ENCODE measurements at places on chromosomes 11 and 22.

GRCh38 chr11:128832121-128832497 lies 35.0 kb downstream of the KCNJ1 start:
- no peak for DNase-seq

DNA sequence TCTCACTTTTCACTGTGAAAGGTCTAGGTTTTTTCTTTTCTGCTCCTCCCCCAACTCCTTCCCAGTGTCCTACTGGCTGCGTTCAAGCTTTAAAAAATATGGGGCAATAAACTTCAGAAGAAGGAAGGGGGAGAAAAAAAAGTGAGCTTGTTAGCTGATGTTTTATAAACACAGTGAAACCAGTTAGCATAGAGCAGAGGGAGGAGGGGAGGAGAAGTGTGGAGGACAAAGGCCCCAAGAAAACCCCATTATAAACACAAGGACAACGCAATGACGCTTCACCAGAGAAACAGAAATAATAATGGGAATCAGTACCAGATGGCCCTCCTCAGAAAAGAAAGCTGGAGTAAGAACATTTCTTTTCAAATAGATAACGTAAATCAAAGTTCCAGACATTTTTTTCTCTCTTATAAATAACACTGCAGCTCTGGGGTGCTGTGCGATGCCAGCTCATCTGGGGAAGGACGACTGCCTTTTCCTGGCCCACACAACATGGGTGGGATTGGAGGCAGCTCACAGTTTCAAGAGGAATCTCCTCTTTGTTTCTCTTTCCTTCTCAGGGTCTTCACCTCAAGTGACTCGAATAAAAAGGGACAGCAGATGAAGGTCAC lies 235.4 kb upstream of the NARS2 start:
- no peak for DNase-seq

DNA sequence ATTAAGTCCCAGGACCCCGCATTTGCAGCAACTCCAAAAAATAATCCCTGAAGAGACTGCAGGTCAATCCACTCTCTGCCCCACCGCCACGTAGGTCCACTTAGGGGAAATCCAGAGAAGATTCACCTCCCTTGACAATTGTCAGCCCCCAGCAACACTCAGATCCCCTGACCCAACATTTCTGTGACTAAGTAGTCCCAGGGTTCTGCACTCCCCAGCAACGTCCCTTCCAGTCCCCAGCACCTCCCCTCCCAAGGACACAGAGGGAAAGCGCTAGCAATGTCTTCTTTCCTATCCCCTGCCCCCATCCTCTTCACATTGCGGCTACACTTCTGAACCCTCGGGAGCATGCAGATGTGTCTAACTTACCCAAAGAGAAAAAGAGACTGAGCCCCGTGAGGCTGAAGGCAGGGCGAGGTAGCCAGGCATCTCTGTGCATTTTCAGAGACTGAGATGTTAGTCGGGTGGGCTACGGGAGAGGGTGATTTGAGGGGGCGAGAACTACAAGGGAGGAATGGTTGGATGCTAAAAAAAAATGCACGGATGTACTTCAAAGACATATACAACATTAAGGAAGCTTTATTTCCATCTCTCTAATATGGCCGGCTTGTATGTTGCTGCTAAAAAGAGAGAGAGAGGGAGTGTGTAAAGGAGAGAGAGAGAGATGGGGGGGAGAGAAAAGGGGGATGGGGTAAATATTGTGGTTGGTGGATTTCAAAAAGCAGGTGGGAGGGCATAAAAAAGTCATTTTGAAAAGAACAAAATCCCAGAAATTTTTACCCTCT lies at the start of gene SCN2B:
TSS of gene SCN2B (minus strand) at position 647 of the 785 bp plus-strand sequence. CDS start at position 439, 208 bp downstream.
- no peak for DNase-seq

DNA sequence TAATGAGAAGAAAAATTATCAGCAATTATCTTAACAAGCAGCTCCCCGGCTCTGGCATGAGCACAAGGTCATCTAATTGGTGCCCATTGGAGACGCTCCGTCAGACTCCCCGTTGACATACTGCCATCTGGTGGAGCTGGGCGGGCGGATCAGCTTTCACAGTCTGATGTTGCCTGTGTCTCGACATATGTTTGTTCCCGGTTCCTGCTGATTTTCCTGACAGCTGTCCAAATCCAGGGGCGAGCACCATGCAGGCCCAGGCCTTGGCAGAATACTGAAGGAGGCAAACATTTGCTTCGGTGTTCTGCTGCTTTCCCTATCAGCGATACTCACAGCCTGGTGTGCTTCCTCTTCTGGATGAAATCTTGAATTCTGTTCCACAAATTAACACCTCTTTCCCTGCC lies 43.8 kb upstream of the BARX2 start:
- no peak for DNase-seq

DNA sequence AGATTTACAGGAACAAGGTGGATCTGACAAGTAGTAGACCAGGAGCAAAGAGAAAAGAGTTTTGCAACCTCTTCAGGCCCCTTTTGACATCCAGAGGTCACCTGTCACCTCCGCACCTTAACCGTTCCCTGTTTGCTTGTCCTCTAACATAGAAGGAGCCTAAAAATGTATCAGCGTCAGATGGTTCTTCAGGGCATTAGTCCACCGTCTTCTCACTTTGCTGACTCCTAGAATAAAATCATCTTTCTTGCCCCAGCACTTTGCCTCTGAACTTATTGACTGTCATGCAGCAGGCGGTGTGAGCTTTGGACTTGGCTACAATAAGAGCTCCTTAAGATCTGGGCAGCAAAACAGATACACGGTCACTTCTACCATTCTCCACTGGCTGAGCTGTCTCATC lies 339.7 kb upstream of the B3GAT1 start:
- no peak for DNase-seq

GRCh38 chr11:45024316-45024715 lies 73.6 kb upstream of the TP53I11 start:
- no peak for DNase-seq

DNA sequence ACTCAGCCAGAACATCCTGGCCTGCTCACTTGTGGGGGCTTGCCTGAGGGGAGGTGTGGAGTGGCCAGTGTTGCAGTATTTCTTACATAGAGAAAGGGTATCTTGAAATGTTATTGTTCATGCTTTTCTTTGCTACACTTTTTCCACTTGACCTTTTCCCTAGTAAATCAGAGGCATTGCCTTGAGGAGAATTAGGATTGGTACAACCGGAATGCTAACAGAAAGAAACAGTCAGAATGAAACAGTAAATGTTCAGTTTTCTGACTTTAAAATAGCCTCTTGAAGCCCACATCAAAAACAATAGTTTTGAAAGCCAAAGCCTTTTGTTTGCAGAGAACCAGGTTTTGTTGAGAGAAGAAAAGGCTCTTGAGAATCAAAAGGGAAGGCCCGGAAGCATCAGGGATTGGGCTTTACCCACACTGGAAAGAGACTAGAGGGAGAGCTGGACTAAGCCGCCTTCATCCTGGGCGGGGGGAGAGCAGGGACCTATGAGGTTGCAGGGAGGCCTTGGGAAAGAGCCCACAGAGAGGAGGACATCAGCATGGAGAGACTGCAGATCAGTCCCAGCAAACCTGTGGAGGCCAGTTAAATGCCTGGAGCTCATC lies 12.4 kb downstream of the ADM start:
- DNase-seq = no peak

Data from NCI-H1436 treated with DMSO at 0.1 percent for 48 hours (cell line).